ENCODE measurements at places on chromosomes 5 and 9.

DNA sequence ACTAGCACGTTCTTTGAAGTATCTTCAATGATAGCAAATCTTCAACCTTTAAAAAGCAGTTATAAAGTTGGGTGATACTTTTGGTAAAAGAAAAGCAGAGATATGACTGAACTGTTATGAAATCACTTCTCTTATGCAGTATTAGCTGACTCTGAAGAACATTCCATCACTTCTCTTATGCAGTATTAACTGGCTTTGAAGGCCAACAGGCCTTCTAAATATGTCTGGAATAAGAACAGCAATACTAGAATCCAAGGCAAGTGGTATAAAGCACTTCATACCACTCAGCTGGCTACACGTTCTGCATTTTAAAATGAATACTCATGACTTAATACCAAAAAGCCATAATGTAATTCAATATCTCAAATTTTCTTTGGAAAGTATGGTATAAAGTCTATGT, 17.3 kb downstream of the SKIC3 start:
- DNase-seq: no peak

DNA sequence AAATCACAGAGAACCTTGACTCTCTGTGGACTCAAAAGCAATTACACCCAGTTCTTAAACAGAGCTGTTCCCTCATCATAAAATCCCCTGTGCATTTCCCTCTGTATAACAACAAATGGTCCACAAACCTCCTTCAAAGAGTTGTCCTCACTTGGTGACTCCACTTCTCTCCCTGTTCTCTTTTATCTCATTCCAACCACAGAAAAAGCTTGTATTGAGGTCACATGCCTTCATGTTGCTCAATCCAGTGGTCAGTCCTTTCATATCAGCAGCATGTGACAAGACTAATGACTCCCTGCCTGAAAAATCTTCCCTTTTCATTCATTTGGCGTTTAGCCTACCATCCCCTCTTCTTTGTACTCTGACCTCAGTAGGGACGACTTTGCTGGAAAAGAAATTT, 158.0 kb downstream of the DEPDC1B start:
- DNase-seq: no peak

- DNase-seq: no peak
These were observed 28.4 kb downstream of the RASEF start for GRCh38 chr9:83034587-83034986.

DNA sequence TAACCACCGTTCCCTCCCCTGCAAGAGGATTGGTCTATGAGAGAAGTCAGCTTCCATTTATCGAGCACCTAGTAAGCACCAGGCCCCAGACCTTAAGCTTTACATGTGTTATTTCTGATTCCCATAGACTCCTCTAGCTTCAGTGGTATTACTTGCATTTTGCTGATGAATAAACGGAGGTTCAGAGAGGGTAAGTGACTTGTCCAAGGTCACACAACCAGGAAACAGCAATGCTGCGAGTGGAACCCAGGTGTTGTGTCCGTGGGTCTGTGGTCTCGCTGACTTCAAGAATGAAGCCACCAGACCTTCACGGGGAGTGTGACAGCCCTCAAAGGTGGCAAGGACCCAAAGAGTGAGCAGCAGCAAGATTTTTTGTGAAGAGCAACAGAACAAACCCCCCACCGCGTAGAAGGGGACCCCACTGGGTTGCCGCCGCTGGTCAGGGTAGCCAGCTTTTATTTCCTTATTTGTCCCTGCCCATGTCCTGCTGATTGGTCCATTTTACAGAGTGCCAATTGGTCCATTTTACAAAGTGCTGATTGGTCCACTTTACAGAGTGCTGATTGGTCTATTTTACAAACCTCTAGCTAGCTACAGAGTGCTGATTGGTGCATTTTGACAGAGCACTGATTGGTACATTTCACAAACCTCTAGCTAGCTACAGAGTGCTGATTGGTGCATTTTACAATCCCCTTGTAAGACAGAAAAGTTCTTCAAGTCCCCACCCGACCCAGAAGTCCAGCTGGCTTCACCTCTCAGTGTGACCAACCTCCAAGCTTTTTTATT, 29.1 kb upstream of the KCNIP1 start:
- no peak for DNase-seq

- DNase-seq: no peak
These were observed 13.6 kb downstream of the FNBP1 start for GRCh38 chr9:130029223-130029973.

DNA sequence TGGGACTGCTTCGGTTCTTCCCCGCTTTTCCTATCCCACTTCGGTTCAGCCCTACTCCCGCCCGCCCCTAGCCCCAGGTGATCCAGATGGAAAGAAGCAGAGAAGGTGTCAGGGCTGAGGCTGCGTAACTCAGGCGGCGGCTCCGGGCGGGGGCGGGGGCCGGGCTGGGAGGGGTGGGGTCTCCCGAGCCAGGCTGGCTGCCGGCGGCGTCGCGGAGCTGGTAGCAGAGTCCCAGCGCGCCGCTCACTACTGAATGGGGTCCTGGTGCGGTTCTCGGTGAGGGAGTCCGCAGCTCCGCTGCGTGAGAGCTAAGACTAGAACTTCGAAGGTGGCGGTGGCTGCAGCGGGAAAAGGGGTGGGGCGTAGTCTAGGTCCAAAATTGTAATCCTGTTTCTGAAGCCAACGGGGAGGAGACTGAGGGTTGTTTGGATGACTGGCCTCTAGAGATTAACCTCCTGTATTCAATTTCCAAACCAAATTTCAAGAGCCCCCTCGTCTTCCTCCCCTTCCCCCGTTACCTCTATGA, 1.4 kb downstream of the PRR16 start:
- DNase-seq: no peak

DNA sequence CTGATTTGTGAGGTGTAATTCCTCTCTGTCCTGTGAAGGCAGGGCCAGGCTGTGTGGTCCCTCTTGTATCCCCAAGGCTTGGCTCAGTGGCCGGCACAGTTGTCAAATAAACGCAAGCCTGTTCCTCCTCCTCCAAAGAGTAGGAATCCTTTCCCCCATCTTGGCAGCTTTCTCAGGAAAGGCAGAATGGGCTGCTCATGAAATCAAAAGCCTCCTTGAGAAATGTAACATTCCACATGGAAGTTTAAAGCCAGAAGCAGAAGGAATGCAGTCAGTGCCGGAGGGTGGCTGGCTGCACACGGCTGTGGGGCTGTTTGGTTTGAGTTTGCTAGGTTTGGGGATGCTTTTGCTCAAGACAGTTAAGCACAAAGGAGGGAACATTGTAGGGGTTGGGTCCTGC, 34.5 kb upstream of the MED10 start:
- DNase-seq: no peak
